ENCODE measurements at places on chromosomes 6 and 20. TPM values are rescaled to one million over a fixed set of nuclear protein-coding genes. Genes with fewer than 3 reads are reported as not detected.

DNA sequence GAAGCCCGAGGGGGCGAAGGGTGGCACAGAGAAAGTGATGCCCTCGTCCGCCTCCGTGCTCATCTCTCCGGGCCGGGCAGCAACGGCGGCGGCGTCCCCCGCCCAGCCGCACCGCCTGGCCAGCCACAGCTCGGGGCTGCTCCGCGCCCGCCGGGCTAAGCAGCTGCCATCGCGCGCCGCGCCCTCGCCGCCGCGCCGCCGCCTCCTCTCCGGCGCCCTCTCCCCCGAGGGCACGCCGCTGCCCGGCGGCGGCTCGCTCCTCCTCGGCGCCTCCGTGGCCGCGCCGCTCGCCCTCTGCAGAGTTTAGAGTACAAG, 225 bp downstream of the MAP3K5 start:
- peaks cover 13% of the 10 kb centered on the region for H3K4me1 ChIP-seq
- DNase-seq, result no peak
- H3K27ac ChIP-seq, result peak overlapping the region; percentile 95
- H3K27me3 ChIP-seq, result no peaks in the 10 kb centered on the region

- no peaks in the 10 kb centered on the region for H3K36me3 ChIP-seq
- no peak overlapping the region for H3K4me3 ChIP-seq
- DNase-seq, result no peak
- H3K4me1 ChIP-seq, result no peaks in the 10 kb centered on the region
- H3K27me3 ChIP-seq, result no peaks in the 10 kb centered on the region
These were observed 211.3 kb downstream of the ZNF217 start for GRCh38 chr20:53382263-53382844.

DNA sequence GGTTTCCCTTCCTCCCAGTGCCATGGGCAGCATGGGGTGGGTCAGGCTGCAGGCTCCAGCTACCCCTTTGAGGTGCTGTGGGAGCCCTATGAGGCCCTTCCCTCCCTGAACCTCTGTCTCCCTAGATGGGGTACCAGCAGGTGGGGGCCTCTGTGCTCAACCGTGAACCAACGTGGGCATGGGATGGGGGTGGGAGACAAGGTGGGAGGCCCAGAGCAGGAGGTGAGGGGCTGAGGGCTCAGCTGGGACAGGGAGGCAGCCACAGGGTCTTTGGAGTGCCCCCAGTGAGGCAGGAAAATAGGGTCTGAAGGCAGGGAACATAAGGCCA, 33.3 kb downstream of the SUN5 start:
- H3K27me3 ChIP-seq, result no peaks in the 10 kb centered on the region
- DNase-seq, result no peak

The RCAN2 gene
- 13.2 TPM for total RNA-seq

DNA sequence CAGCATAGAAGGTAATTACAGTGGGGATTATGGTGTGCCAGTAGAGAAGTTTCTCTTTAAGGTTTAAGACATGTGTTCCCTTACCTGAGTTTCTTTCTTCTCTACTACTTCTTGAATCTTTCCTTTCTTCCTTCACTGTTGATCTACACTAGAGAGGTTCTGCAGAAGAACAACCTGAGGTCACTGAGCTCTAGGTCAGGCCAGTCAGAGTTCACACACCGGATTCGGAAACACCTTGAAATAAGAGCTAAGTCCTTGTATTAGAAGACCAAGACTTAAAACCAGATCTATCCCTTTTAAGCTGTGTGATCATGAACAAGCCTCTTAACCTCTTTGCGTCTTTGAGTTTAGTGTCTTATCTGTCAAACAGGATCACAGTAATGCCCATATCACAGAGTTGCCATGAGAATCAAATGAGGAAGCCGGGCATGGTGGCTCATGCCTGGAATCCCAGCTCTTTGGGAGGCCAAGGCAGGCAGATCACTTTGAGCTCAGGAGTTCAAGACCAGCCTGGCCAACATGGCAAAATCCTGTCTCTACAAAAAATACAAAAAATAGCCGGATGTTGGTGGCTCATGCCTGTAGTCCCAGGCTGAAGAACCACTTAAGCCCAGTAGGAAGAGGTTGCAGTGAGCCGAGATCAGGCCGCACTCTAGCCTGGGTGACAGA, 22.0 kb upstream of the TGM3 start:
- H3K4me1 ChIP-seq, result no peaks in the 10 kb centered on the region
- H3K27me3 ChIP-seq, result no peaks in the 10 kb centered on the region
- DNase-seq, result no peak
- H3K36me3 ChIP-seq, result no peaks in the 10 kb centered on the region
- no peak overlapping the region for H3K4me3 ChIP-seq
- H3K27ac ChIP-seq, result no peak overlapping the region

DNA sequence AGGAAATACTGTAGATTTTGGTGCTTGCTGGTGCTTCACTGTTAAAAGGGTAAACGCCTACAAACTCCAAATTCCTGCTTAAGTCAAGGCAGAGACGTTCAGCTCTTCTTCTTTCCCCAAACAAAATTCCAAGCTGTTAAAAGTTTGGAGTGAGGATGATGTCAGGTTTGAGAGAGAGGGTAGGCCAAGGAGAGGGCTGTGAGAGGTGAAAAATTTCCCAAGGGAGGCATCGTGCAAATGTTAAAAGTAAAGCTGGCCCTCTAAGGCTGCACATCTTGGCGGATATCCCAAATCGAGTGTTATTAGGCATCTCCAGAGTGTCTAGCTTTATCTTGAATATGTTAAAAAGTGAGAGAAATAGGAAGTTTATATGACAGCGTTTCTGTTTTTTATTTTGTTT, 651.8 kb downstream of the QKI start:
- no peak overlapping the region for H3K27ac ChIP-seq
- DNase-seq, result no peak
- H3K27me3 ChIP-seq, result no peaks in the 10 kb centered on the region
- H3K4me3 ChIP-seq, result no peak overlapping the region
- H3K36me3 ChIP-seq, result no peaks in the 10 kb centered on the region

- H3K4me3 ChIP-seq, result no peak overlapping the region
- no peak for DNase-seq
- no peak overlapping the region for H3K27ac ChIP-seq
- H3K4me1 ChIP-seq, result no peaks in the 10 kb centered on the region
- peaks cover 4% of the 10 kb centered on the region for H3K27me3 ChIP-seq
These were observed 11.3 kb downstream of the CYP24A1 start for GRCh38 chr20:54162378-54163009.
